ENCODE measurements at places on chromosomes 2 and 18.

DNA sequence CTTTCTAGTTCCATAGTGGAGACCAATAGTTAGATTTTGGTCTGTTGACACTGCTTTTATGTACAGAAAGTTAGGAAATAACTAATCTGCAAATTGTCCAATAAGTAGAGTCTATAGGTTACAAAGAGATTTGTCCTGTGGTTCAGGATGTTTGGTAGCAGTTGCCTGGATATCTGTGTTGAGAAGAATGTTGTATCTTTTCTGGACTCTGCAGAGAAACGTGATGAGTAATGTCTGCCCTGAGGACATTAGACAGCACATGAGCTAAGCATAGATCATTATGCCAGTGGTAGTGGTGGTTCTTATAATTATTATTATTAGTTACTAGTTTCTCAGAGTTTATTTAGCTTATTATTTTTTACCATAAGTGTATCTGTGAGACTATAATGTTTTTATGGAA, 65.8 kb downstream of the ANKRD62 start:
- DNase-seq, result peak; percentile 7

GRCh38 chr2:127193967-127194280, 26.2 kb downstream of the CYP27C1 start:
- peak; percentile 68 for DNase-seq

- DNase-seq, result no peak
Measured at GRCh38 chr2:167787021-167787420, 460.4 kb downstream of the STK39 start.

GRCh38 chr18:41199212-41199611, 755.8 kb upstream of the PIK3C3 start:
- no peak for DNase-seq

- DNase-seq, result peak; percentile 30
Measured at GRCh38 chr2:178478130-178478438, 316 bp downstream of the FKBP7 start.
